ENCODE measurements at places on chromosomes 1 and 21.

DNA sequence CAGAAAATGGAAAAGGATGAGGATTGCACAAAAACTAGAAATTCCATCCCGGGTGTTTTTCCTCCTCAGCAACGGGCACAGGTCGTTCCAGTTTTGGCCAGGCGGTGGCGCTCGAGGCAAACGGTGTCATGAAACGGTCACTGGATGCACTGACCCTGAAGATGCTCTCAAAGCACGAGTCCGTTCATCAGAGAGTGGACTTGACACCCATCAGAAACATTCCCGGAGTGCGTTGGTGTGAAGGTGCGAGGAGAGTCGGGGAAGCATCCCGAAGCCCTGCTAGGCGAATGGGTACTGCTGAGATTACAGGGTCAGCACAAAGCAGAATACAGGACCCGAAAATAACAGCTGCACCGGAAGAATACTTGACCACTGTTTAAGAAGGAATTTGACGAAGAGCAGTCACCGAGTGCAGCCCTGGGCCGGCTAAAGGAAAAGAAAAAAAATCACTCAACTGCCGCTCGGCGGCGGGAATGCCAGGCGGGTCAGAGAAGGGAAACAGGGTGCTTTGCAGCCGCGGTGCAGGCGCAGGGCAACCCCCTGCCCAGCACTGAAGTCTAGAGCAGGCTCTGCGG, 71.7 kb upstream of the ETS2 start:
- DNase-seq: peak; percentile 60

GRCh38 chr1:33709783-33710718, 153.8 kb upstream of the HMGB4 start:
- no peak for DNase-seq

DNA sequence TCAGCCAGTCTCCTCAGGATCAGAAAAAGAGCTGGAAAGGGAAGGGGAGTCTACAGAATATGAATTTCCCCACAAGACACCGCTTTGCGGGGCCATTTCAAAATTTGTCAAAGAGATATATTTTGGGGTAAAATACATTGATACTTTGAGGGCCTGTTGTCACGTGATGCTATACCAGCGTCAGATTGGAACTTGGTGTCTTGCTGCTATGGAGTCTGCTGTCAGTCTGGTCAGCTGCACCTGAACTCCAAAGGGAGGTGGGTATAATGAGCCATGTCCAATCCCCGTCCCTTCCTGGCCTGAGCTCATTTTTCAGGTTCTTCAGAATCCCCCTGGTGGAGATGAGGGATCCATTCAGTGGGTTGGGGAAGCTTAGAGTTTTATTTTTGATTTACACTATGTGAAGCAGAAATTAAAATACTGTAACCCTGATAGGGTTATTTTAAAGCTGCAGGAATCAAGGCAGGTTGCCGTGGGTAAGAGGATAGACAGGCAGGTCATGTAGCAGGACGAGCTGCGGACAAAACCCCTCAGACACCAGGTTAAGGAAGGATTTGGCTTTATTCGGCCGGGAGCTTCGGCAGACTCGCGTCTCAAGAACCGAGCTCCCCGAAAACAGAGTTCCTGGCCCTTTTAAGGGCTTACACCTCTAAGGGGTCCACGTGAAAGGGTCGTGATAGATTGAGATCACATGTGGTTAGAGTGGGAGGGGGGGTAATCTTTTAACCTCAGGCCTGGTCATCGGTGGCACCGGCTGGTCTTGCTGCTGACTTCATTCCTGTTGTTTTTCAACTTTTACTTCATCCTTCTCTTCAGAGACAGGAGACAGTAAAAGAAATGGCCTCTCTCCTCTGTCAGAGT, 2.2 kb upstream of the POFUT2 start:
- DNase-seq: no peak

- no peak for DNase-seq
Observed at GRCh38 chr1:172487550-172487949, 43.7 kb upstream of the PIGC start.

GRCh38 chr1:8980656-8981055, 35.0 kb downstream of the CA6 start:
- no peak for DNase-seq

- DNase-seq: no peak
Observed at GRCh38 chr1:42037161-42037560, 116.0 kb upstream of the GUCA2B start.

DNA sequence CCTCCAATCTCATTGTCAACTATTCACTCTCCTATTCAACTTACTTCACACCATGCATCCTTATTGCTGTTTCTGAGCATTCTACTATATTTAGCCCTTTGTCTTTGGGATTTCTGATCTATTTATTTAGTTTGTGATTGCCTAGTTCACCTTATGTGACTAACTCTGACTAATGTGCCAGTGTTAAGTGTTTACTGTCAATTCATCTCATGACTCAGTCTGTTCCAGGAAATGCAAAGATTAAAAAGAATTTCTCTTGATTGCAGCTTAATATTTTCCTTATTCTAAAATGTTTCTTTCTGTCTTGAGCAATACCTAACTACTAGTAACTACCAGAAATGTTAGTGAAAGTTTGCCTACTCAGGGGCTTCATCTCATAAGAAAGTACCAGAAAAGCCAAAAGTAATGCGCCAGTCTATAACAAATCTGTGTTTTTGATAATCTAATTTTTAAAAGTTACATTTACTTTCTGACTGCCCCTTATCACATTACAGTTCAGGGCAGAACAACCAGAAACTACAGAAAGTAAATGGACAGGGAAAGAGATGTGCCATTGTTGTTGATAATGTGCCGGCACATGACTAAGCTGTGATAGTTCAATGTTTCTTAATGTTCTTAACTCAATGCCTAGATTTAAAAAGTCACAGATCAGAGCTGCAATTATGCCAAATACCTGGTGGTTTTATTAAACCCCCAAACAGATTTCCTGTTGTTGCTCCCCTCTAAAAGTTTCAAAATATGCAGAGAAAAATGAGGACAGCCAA, 556.5 kb downstream of the PTBP2 start:
- no peak for DNase-seq

- DNase-seq: no peak
Observed at GRCh38 chr1:191405417-191405816, 752.8 kb upstream of the RGS18 start.

DNA sequence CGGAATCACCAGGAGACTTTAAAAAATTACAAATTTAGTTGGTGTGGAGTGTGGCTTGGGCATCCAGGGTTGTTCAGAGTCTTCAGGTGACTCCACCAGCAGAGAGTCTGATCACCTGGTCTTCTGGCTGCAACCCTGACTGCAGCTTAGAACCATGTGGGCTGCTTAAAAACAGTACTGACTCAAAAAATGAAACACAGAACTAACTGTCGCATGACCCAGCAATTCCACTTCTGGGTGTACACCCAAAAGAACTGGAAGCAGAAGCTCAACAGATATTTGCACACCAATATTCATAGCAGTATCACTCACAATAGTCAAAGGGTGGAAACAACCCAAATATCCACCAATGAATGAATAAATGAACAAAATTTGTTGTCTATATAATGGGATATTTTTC, 17.3 kb downstream of the TLR5 start:
- DNase-seq: no peak

DNA sequence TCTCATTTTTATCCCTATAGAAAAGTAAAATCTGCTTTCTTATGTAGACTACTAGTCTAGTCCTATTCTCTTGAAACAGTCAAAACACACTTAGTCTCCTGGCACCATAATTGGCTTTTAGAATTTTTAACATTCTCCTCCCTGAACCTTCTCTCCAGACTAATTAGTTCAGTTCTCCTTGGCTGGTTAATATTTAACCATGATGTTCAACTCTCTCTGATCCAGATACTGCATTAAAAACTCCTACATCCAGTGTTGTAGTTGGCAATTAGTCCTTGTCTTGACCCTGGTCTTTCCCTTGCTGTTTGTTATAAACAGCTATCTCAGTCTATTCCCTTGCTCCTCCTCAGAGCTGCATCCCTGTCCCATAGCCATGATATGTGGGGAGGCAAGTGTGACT, 422.9 kb upstream of the BEND5 start:
- DNase-seq: no peak

DNA sequence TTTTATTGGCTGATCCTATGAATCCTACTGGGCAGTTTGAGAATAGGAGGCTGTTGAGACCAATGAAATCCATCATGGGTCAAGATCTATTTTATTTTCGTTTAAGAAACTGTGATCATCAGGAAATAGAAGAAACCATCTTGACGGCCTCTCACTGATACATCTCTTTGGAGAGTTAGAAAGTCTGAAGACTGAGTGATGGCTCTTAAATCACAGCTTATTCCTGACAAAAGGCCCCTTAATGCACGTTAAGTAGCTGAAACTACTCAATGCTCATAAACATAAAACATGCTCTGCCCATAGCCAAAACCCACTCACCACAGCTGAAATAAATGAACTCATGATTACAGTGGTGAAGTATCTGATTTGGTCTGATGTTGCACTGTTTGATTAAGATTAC, 784.5 kb upstream of the NEGR1 start:
- DNase-seq: no peak

GRCh38 chr1:230913496-230913895, 45.2 kb upstream of the C1orf198 start:
- DNase-seq: no peak

DNA sequence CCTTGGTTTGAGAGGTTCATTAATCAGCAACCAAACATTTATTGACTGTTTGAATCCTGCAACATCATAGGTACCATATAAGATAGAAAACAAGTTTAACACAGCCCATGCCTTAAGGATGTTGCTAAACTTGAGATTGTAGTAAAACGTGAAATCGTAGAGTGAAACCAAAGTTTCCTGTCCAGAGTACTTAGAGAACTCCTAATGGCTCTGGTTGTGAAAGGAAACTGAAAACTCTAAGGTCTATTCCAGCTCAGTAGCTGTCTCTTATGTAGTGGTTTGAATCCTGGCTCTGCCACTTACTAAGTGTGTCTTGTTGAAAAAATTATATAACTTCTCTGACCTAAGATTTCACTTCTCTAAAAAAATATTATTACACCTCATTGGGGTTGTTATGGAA, 310.9 kb downstream of the NTNG1 start:
- DNase-seq: no peak
